ENCODE measurements at places on chromosomes 11 and 22. TPM values are rescaled to one million over a fixed set of nuclear protein-coding genes. Genes with fewer than 3 reads are reported as not detected.

- no peak for DNase-seq
- H3K4me1 ChIP-seq = peaks cover 13% of the 10 kb centered on the region
- H3K27ac ChIP-seq = no peak overlapping the region
Measured at GRCh38 chr11:121754598-121754997, 301.8 kb upstream of the SORL1-AS1 start.

The EIF3M gene
- total RNA-seq = 286 TPM

DNA sequence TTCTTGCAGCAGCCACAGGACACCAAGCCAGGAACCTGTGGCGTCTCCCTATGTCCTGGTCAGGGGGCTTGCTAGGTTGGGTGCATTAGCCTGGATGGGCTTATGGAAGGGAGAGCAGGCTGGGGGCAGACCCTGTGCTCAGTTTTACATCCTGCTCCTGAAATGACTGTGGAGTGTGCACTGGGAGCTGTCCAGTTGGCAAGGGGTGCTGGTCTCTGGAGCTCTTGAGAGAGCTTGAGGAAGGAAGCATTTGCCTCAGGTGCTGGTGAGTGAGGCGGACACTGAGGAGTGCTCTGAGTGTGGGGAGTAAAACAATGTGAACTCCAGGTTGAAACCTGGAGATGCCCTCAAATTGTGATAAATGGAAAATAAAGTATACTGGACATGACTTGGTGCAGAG, 3.4 kb downstream of the SCGB1D4 start:
- no peak overlapping the region for H3K27ac ChIP-seq
- H3K4me3 ChIP-seq = no peak overlapping the region
- no peak for DNase-seq

DNA sequence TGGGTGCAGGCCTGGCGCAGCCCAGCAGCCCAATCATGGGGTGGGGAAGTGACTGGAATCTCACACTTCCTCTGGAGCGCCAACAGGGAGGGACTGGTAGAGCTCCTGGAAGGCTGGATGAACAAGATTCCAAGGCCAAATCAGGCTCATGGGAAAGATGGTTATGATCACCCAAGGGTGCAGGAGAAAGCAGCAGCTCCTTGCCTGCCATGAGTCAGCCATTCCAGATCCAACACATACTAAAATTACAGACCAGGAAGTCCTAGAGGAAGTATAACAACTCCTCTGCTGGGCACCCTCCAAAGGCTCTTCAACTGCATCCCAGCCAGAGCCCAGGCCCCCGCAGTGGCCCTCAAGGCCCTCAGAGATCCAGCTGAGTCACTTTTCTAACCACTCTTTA, 427.3 kb downstream of the TENM4 start:
- peaks cover 2% of the 10 kb centered on the region for H3K27me3 ChIP-seq
- H3K27ac ChIP-seq = peak overlapping the region; percentile 94
- DNase-seq = peak; percentile 53
- H3K4me1 ChIP-seq = peaks cover 55% of the 10 kb centered on the region
- H3K4me3 ChIP-seq = peak overlapping the region; percentile 11

DNA sequence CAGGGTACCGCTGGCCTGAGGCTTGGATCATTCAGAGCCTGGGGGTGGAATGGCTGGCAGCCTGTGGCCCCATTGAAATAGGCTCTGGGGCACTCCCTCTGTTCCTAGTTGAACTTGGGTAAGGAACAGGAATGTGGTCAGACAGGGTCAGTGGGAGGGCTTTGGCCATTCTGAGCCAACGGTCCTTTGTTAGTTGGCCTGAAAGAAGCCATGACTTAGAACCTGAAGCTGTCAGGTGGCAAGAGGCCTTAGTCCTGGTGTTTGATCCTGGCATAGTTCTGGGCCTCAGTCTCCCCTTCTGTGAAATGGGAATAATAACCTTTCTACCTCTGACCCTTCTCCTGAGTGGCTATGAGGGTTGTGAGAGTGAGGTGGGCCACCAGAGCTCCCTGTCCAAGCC, 8.3 kb downstream of the PGAP2 start:
- H3K27me3 ChIP-seq = no peaks in the 10 kb centered on the region
- H3K4me1 ChIP-seq = peaks cover 7% of the 10 kb centered on the region
- DNase-seq = no peak
- no peaks in the 10 kb centered on the region for H3K36me3 ChIP-seq

All from HFFc6 (cell line).